ENCODE measurements at places on chromosomes 6 and 20.
A peak's percentile ranks its signal among the peaks of the same experiment; 100 is the strongest.

- DNase-seq, result peak; percentile 47
Measured at GRCh38 chr6:82507112-82507511, 143.5 kb downstream of the TPBG start.

DNA sequence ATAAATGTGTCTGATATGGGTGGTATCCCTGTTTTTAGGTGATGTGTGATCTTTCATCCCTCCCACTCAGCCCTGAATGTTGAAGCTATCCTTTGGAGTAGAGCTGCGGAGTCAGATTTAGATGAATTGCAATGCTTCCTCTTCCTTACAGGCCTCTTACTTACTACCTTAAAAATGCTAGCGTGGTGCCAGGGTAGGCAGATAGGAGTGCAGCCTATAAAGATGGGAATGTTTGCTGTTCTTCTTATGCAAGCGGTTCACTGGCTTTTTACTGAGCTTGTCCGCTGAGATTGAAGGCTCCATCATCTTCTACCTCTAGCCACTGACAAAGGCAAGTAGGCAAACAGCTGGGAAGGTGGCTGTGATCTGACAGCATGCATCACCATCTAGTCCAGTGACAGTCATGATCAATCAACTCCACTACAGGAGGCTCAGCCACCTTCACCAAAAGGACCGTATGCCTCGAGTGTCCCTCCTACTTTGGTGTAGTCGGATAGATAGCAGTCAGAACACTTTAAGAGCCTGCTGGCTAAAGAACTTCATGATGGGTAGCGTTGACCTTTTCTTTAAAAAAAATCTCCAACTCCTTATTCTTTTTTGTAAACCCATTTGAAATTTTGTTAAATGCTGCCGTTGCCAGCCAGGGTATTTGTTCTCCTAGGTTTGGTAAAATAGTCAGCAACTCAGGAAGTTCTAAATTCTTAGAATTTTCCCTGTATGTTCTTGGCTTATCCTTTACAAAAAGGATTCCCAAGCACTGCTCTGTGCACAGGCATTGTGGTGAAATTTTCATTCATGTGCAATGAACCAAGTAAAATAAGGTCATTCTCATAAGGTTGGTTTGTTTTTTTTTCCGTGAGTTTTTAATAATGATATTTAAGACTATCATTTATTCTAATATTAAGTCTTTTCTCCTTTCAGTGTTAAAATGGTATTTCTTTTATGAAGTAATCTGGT is 169.6 kb downstream of the MTHFD1L start:
- no peak for DNase-seq

GRCh38 chr6:5481750-5482149 is 220.4 kb downstream of the FARS2 start:
- no peak for DNase-seq

- peak; percentile 50 for DNase-seq
Measured at GRCh38 chr20:36173451-36173933, 19.0 kb downstream of the EPB41L1 start.

DNA sequence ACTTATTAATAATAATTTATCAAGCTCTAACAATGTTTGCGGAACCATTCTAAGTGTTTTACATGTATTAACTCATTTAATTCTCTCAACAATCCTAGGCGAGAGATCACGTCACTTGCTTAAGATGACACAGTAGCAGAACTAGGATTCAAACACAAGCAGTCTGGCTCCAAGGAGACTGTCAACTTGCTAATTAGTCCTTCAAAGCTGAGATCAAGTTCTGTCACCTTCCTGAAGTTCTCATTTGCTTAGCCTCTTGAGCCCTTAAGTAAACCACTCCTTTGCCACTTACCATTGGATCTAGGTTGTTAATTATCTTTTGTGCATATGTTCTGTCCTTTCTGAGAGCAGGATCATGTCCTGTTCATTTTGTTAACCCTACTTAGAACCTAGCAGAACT is 14.1 kb downstream of the FKBP5 start:
- no peak for DNase-seq

GRCh38 chr20:50067461-50067860 is 45.5 kb downstream of the UBE2V1 start:
- DNase-seq, result no peak

DNA sequence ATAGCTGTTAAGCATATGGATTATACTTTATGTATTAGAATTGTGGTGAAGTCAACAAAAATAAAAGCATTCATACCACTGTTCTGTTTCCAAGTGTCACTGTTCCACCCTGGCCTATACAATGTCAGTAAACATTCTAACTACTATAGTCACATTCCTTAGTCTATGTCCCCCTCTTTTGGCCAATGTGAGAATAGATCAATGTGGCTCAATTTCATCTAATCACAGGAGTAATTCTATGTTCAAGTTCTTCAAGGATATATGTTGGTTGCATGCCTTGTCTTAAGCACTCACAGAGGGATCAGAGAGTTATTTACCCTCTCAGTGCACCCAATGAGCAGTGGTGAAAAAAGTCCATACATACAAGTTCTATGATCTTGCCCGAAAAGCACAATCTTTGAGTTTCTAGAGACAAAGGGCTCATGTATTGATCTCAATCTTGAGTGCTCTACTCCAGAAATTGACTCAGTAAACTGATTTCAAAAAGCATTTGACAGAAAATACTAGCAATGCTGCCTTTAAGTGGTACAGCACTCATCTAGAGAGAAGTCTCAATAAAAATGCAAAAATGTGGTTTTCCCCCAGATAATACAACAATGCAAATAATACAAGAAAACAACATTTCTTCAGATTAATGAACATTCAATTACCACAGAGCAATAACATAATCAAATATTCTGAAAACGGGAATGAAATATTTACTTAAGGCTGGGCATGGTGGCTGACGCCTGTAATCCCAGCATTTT is 16.5 kb downstream of the SMLR1 start:
- DNase-seq, result peak; percentile 75

DNA sequence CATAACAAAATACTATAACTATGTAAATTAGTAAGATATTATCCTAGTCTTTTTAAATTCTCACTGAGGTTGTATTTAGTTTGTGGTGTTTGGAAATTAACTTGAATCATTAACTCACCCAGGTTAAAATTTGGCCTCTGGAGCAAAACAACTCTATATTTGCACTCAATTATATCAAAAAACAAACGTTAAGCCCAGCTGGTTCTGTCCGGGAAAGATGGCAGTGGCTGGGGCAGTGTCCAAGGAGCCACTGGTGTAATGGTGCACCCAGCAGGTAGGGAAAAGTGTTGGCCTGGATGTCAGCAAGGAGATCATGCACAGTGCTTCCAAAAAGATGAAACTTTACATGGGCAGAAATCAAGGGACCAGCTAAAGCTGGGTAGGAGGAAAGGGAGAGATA is 285.3 kb upstream of the CITED2 start:
- DNase-seq, result no peak

DNA sequence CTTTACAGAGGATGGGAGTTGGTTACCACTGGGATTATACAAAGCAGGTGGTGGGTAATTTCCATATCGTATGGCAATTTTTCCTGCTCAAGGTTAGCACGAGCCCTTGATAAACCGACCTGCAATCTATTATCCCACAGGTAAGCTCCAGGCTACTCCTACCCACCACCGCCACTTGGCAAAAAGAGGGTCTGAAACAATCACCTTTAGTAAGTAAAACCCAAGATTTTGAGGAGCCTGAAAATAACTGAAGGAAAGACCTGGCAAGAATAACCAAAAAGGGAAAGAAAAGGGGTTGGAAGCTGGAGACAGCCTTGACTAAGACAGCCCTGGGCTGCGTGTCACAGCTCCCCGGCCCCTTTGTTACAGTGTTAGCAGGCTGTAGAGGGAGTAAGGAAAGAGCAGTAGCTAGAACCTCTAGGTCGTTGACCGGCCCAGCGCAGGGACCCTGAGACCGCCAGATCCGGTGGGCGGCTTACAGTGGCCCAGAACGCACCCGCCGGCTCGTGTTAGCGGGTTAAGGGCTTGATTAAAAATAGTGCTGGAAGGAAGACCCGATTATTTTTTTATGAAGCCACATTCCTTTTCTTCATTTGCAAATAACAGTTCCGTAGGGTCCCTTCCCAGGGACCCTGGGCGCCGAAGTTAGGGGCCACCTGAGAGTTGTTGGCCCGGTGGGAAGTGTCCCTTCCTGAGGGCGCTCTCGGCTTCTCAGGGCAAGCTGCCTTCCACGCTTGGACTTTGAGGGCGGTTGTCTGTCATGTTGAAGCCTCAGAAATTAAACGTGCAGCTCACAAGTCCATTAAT is 30.5 kb downstream of the TFAP2B start:
- no peak for DNase-seq

- DNase-seq, result no peak
Measured at GRCh38 chr6:93017626-93018025, 401.7 kb downstream of the EPHA7 start.

DNA sequence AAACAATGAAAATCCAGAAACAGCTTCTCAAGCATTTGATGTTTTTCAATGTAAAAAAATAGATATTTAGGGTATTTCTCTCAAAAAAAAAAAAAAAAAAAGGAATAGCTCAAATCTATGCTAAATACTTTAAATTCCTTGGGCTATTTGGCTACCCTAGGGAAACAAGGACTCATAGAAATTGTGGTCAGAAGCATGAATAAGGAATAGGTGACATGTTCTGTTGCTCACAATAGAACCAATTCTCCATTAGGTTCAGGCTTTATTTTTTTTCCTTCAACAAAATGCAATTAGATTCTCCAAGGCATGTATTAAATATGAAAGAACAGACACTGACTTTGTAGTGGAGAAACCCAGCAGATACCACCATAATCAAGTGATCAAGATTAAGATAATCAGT is 904.3 kb upstream of the FLRT3 start:
- no peak for DNase-seq

DNA sequence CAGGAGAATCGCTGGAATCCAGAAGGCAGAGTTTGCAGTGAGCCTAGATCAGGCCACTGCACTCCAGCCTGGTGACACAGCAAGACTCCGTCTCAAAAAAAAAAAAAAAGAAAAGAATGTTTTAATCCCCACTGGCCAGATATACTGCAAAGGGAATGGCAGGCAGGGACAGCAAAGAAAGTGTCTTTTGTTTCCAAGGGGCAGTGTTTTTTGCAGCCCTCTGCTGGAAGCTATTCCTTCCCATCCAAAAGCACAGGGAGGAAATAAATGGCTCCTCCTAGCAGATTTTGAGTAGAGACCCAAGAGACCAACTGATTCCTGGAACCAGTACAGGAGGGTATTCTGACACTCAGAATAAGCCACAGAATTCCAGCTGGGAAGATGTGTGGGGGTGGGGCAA is 112.5 kb upstream of the STMND1 start:
- no peak for DNase-seq

- DNase-seq, result peak; percentile 39
Measured at GRCh38 chr6:5401845-5402738, 140.8 kb downstream of the FARS2 start.

- DNase-seq, result no peak
Measured at GRCh38 chr6:141664744-141665143, 468.0 kb upstream of the GJE1 start.

GRCh38 chr6:90126181-90126580 is 170.5 kb downstream of the BACH2 start:
- DNase-seq, result no peak

- DNase-seq, result no peak
Measured at GRCh38 chr6:149694921-149695320, 23.0 kb downstream of the LATS1 start.

DNA sequence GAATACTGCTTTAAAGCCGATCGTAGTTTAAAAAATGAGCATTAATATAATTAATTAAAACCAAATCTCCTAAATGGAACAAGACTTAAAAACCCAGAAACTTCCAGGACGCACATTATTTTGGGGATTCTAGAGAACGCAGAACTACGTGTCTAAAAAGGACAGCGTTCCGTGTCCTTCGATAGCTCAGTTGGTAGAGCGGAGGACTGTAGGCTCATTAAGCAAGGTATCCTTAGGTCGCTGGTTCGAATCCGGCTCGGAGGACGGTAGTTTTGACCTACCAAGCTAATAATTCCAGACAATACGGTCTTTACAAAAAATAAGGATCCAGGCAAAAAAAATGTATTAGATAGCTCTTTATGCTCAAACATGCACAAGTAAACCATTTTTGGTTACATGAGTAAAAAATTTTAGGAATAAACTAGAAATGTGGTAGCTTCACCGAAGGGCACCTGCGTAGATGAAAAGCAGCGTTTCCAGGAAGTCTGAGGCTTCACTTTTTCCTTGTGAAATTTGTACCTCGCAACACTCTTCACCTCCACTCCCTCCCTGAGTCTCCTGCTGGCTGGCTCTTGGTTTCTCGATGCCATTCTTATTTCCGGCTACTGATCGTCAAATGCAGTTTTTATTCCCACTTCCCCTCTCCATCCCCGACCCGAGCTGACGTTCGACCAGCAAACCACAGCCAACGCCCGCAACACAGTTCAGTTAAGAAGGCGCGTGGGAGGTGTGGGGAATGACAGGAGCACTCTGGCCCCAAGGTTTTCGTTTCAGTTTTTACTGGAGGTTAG is 19.6 kb upstream of the ABT1 start:
- DNase-seq, result peak; percentile 88

DNA sequence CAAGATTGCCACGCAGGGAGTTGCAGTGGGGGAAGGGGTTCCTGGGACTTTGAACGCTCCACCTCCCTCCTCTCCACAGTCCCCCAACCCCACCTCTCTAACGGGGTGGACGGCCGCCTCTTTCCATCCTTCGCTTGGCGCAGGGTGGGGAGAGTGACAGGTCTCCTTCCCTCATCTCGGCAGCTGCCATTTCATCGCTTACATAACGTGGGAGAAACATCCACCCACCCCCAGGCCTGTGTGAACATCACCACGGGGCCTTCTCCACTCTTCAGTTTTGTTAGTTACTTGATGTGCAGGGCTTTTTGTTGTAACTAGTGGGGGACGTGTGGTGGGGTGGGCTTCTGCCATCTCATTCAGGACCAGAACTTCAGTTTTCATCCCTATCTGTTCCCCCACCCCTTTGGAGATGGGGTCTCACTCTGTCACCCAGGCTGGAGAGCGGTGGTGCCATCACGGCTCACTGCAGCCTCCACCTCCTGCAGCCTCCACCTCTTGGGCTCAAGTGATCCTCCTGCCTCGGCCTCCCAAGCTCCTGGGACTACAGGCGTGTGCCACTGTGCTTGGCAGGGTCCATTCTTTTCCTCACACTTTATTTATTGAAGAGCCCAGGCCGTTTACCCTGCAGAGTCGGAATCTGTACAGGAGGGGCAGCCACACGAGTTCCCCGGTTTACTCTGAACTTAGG is 17.7 kb downstream of the RTEL1 start:
- DNase-seq, result no peak
